CD4-positive, alpha-beta T cell (primary cell): ENCODE measurements at places on chromosomes 2 and 18.

GRCh38 chr2:86142436-86143257, 36.6 kb downstream of the PTCD3 start:
- DNase-seq, result no peak
- no peak overlapping the region for H3K27ac ChIP-seq
- H3K27me3 ChIP-seq, result no peaks in the 10 kb centered on the region
- peaks cover 6% of the 10 kb centered on the region for H3K4me1 ChIP-seq
- H3K36me3 ChIP-seq, result peaks cover 81% of the 10 kb centered on the region

GRCh38 chr2:159973325-159973724, 89.1 kb downstream of the PLA2R1 start:
- H3K27ac ChIP-seq, result no peak overlapping the region
- H3K4me3 ChIP-seq, result no peak overlapping the region
- H3K36me3 ChIP-seq, result no peaks in the 10 kb centered on the region

DNA sequence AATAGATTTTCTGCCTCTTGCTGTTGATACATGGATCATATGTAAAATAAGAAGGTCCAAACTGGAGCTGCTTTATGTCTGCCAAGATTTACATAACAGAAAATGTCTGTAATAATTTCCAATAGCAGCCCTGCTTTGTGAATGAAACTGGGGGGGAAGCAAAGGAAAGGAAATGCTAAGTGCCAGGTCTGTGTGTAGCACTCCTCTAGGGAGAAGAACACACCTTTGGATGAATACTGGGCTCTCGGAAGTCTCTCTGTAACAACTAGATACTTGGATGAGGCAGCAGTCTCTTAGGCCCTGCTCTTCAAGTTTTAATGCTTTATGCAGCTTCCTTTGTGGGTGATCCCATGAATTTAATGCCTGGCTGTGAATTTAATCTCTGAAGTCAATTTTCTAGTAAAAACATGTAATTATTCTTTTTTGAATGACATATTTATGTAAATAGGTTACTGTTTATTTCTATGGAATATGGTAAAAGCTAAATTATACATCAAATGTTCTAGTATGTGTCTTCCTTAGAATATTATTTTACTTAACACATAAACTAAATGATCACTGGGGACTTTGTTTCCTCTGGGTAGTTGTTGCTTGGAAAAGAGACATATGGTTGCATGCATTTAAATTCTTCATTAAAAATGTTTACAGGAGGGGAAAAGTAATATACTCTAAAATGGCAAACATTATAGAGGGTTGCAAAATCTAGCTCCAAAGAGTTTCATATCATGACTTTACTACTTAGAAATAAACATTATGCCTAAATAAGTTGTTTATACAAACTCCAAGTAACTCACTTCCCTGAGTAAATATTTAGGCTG, 336.6 kb upstream of the CWC22 start:
- no peak overlapping the region for H3K4me3 ChIP-seq
- H3K36me3 ChIP-seq, result no peaks in the 10 kb centered on the region
- no peaks in the 10 kb centered on the region for H3K4me1 ChIP-seq
- DNase-seq, result no peak
- H3K27ac ChIP-seq, result no peak overlapping the region
- H3K27me3 ChIP-seq, result no peaks in the 10 kb centered on the region

- H3K4me1 ChIP-seq, result no peaks in the 10 kb centered on the region
- H3K36me3 ChIP-seq, result no peaks in the 10 kb centered on the region
- no peak overlapping the region for H3K27ac ChIP-seq
- no peaks in the 10 kb centered on the region for H3K27me3 ChIP-seq
- no peak for DNase-seq
Measured at GRCh38 chr2:186274936-186275575, 211.0 kb upstream of the ZC3H15 start.

DNA sequence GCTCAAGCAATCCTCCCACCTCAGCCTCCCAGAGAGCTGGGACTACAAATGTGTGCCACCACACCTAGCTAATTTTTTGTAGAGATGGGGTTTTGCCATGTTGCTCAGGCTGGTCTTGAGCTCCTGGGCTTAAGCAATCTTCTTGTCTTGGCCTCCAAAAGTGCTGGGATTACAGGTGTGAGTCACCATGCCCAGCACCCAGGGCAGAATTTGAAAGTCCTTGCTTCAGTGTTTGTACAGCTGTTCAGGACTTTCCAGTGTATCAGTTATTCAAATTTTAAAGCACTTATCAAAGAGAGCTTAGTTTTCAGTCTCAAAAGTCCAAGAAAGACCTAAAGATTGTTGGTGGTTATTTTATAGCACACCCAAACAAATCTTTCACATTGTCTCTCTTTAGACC, 43.6 kb upstream of the VPS54 start:
- peaks cover 19% of the 10 kb centered on the region for H3K4me1 ChIP-seq
- no peak overlapping the region for H3K27ac ChIP-seq
- no peak overlapping the region for H3K4me3 ChIP-seq
- DNase-seq, result no peak
- H3K36me3 ChIP-seq, result no peaks in the 10 kb centered on the region

- H3K4me1 ChIP-seq, result no peaks in the 10 kb centered on the region
- no peak for DNase-seq
- no peaks in the 10 kb centered on the region for H3K36me3 ChIP-seq
Measured at GRCh38 chr2:126912201-126912600, 13.5 kb downstream of the TEX51 start.

GRCh38 chr18:79785831-79786230, 11.9 kb upstream of the KCNG2 start:
- H3K36me3 ChIP-seq, result no peaks in the 10 kb centered on the region
- no peak overlapping the region for H3K27ac ChIP-seq
- peaks cover 55% of the 10 kb centered on the region for H3K27me3 ChIP-seq
- H3K4me3 ChIP-seq, result no peak overlapping the region
- DNase-seq, result no peak

- DNase-seq, result no peak
- no peak overlapping the region for H3K27ac ChIP-seq
- H3K4me3 ChIP-seq, result no peak overlapping the region
- H3K4me1 ChIP-seq, result peaks cover 11% of the 10 kb centered on the region
- H3K36me3 ChIP-seq, result no peaks in the 10 kb centered on the region
Measured at GRCh38 chr2:148922062-148922461, 47.0 kb downstream of the KIF5C start.

DNA sequence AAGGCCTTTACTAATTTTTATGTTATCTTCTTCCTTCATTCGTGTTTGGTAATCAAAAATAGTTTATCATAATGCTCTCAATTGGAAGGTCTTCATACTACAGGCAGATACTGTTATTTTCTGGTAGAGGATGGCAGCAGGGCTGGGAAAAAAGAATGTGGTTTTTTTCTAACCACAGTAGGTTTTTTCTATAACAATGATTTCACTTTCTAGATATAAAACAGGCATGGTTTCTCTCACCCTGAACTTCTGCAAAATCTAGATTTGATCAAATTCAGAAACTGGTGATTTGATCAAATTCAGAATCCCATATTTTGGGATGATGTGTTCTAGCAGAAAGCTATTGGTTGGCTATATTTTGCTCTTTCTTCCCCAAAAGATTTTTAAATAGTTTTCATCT, 27.6 kb downstream of the BCL11A start:
- no peaks in the 10 kb centered on the region for H3K4me1 ChIP-seq
- H3K4me3 ChIP-seq, result no peak overlapping the region
- H3K27me3 ChIP-seq, result peaks cover 3% of the 10 kb centered on the region
- no peaks in the 10 kb centered on the region for H3K36me3 ChIP-seq
- H3K27ac ChIP-seq, result no peak overlapping the region

GRCh38 chr2:100780203-100781008, 39.5 kb upstream of the NPAS2 start:
- H3K36me3 ChIP-seq, result no peaks in the 10 kb centered on the region
- no peaks in the 10 kb centered on the region for H3K4me1 ChIP-seq
- H3K4me3 ChIP-seq, result no peak overlapping the region

DNA sequence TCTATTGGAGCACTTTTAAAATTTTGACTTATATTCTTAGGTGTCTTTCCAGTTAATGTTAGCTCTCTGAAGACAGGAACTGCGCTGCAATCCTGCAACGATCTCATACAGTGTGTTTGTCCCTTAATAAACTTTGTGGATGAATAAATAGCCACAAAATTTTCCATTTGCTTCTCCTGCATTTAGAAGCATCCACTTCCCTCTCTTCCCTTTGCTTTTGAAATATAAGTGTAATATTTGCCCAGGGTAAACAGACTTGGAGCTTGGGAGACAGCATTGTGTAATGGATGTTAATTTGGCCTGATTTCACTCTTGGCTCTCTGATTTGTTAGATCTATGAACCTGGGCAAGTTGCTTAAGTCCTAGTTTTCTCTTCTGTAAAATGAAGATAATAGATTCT, 58.2 kb upstream of the CD28 start:
- H3K36me3 ChIP-seq, result no peaks in the 10 kb centered on the region
- no peak for DNase-seq

GRCh38 chr2:101007415-101008345, 5.6 kb downstream of the RPL31 start:
- no peaks in the 10 kb centered on the region for H3K27me3 ChIP-seq
- H3K27ac ChIP-seq, result no peak overlapping the region
- no peak for DNase-seq
- peaks cover 76% of the 10 kb centered on the region for H3K36me3 ChIP-seq
- no peak overlapping the region for H3K4me3 ChIP-seq
- H3K4me1 ChIP-seq, result peaks cover 27% of the 10 kb centered on the region
